GM23338 (cell line): ENCODE measurements at places on chromosomes 7 and 10.
A peak's percentile ranks its signal among the peaks of the same experiment; 100 is the strongest.

DNA sequence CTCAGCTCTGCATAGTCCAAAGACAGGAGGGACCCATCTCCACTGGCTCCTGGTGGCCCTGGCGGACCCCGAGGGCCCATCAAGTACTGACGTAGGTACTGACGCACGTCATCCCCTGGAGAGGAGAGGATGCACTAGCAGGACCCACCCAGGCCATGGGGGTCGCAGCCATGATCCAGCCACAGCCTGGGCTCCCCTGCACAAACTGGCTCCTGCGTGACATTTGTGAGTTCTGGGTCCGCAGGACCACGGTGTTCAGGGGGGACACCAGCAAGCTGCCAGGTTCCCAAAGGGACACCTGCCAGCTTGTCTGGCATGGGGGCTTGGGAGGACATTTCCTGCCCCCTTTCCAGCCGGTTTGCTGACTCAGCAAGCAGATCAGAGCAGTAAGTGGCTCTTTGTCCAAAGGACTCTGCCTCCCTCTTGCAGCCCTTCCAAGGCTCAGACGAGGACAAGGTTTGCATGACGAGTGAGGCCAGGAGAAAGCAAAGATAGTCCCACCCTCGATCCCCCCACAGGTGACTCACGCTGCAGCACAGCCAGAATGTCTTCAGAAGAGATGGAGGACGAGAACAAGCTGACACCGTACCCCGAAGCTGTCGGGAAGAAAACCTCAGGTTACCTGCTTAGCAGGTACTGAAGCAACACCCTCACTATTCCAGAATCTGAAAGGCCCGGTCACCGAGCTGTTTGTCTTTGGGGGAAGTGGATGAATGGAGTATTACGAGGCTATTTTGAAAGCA lies 49.0 kb downstream of the COL17A1 start:
- DNase-seq: no peak

DNA sequence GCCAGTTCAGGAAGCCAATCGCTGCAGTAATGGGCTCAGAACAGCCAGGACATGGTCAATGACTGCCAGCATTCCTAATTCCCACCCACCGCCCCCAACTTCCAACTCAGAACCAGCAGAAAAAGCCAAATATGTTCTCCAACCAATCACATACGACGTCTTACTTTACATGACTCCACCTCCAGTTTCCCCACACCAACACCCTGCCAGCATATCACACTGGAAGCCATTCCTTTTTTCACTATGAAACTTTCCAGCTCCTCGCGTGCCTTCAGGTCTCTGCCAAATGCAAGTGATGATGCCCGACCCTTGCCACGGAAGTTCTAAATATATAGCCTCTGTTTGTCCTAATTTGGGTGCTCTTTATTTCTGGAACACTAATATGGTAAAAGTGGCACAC lies 12.5 kb downstream of the NPS start:
- no peak for DNase-seq

DNA sequence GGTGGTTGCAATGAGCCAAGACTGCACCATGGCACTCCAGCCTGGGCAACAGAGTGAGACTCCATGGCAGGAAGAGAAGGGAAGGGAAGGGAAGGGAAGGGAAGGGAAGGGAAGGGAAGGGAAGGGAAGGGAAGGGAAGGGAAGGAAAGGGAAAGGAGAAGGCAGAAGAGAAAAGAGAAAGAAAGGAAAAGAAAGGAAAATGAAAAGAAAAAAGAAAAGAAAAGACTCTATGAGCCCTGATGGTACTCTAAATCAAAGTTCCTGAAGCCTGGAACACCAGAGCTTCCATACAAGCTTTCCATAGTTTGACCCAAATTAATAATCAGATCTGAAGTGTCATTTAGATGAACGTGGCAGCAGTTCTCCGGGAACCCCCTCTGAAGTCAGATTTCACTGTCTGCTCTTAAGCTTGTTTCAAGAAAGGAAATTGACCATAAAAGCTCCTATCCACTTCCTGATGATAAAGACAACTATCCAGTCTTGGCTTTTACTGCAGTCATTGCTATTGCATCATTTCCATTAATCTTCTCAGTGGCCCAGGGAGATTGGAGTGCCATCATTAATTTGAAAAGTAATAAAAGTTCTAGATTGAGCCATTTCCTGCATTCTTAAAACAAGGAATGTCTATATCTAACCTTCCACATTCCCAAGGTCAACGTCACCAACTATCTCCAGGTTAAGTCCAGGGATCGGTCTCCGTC lies 44.2 kb upstream of the FRMD4A start:
- no peak for DNase-seq

DNA sequence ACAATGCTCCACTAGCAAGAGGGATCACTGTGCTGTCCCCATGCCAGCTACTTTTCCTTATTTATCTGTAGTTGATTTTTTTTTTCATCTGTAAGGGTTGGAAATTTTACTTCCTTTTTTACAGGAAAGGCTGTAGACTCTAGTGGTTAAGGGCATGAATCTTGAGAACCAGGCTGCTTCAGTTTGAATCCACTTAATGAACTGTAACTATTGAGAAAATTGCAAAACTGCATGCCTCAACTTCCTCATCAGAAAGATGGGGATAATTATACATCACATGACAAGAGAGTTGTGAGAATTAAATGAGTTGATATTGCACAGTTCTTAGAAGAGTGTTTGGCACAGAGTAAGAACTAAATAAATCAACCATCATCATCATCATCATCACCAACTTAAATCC lies 106.4 kb upstream of the GSDME start:
- no peak for DNase-seq

DNA sequence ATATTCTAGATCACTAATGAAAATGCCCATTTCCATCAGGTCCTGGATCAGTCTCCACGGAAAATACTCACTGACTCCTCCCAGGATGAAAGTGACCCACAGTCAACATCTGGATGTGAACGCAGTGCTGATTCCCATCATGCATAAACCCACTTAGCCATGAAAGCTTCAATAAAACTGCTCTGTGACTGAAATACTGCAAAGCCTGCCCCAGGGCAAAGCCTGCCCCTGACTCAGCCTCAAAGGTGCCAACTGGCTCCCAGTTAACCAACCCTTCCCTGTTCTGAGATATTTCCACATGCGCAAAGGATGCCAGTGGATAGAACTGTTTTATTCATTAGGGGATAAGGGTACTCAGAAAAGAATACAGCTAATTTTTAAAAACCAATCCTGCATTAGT lies 24.0 kb downstream of the OSBPL3 start:
- DNase-seq: no peak

GRCh38 chr10:131703941-131704340 lies 196.9 kb upstream of the PPP2R2D start:
- no peak for DNase-seq

DNA sequence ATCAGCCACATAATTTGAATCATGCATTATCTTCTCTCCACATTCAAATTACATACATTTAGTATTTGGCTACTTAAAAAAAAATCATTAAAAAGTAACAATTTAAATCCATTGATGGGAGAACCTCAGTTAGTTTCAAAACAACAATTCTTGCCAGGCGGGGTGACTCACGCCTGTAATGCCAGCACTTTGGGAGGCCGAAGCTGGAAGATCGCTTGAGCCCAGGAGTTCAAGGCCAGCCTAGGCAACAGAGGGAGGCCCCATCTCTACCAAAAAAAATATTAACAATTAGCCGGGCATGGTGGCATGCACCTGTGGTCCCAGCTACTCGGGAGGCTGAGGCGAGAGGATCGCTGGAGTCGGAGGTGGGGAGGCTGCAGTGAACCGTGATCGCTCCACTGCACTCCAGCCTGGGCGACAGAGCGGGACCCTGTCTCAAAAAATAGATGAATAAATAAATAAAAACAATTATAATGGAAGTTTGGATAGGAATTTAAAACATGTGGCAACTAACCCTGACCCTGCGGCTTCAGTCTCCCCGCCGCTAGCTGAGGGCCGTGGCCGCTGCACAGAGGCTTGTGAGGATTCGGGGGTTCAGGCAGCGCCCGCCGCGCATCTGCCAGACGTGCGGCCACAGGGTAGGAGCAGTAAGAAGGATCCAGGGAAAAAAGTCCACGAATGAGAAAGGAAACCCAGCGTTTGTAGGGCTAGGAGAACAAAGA lies 1.1 kb upstream of the CSGALNACT2 start:
- DNase-seq: no peak

DNA sequence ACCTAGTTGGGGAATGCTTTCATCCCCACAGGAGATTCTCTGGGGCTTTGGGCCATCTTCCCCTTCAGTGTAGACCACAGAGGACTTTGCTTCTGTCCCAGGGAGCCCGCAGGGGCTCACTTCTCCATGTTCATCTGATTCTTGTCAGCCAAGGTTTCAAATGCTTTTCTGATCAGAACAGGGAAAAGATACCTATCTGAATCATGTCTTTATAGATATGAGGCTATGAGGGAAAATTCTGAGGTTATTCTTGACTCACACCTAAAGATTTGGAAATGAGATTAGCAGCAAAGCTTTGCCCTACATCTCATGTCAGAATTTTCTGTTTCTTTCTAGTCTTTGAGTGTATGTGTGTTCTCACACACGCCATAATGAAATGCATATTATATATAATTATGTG lies 53.3 kb downstream of the FIGNL1 start:
- DNase-seq: no peak

GRCh38 chr10:44513591-44513990 lies 128.7 kb upstream of the CXCL12 start:
- no peak for DNase-seq

DNA sequence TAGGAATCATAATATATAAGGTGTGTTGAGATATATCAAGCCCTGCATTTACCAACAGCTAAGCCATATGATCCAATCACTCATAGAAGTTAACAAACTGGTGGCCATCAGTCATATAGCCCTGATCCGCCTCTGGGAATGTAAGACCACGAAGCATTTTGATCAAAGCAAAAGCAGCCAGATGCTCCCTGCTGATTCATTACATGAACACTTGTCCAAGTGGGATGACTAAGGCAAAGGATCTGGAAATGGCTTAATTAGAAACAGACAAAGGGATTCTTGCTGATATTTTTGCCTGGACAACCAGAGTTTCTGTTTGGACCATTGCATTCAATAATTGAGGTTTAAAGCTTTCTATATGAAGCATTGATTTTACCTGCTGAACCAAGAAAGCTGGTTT lies 535.5 kb downstream of the GPAM start:
- no peak for DNase-seq

- DNase-seq: no peak
Observed at GRCh38 chr7:147523056-147523455, 1067.5 kb upstream of the C7orf33 start.

GRCh38 chr7:132406039-132406438 lies 170.2 kb downstream of the PLXNA4 start:
- DNase-seq: no peak

DNA sequence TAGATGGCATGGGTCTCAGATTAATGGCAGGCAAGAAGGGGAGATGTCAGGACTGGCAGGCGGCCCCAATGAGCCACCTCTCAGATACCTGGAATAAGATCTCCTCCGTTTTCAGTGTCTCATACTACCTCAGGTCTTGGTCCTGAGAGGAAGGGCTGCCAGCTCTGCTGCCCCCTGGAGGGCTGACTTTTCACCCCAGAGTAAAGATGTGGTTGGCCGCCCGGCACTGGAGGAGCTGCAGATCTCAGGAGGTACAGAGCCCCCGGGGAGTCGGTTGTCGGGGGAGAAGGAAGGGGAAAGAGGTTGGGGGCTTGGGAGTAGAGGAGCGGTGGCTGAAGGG lies 642 bp upstream of the COL13A1 start:
- DNase-seq: peak; percentile 87

DNA sequence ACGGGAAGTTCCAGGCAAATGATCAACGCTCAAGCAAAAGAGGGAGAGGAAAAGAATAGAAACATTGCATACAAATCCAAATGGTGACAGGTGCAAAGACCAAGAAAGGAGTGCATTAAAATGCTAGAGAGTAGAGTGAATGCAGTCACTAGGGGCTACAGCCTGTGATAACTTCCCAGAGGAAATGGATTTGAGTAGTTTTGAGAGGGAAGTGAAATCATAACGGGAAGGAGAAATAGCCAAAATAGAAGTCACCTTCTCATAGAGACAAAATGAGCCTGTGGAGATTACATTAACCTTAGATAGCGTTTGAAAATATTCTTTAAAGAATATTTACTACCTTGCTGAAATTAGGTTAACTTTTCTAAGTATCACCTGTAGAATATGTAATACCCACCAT lies 26.5 kb downstream of the NUP42 start:
- DNase-seq: no peak

DNA sequence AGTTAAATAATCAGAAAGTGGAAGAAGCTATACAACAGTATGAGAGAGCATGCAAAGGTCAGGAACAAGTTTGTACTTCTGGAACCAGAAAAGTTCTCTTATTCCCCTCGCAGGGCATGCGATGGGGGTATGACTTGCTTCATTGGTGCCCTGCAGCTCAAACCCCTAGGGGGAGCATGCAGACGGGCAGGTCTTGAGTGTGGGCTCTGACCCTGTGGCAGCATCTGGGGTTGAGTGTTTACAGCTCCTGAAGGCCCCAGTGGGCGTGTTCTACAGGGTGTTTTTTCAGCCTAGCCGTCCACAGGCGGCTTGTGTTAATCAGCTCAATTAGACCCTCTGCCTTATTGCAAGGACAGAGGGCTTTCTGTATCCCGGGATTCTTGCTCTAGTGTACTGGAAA lies 44.5 kb downstream of the KIF20B start:
- peak; percentile 23 for DNase-seq

DNA sequence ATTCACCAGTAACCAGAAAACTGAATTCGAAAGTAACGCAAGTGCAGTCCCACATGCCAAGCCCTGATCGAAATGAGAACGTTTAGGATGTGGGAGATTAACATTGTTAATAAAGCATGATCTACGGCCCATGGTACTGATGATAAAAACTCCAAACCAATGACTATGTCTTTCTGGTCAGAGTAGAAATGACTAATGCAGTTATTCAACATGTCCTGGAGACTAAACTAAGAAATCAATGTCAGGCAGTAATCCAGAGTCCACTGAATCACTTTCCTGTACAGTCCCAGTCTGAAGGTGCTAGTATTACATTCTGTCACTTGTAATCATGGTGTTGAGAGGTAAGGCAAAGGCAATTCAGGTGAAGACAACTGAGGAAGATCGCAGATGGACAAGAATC lies 14.4 kb downstream of the NPSR1 start:
- no peak for DNase-seq

- DNase-seq: no peak
Observed at GRCh38 chr10:59434463-59435321, 72.3 kb upstream of the FAM13C start.

DNA sequence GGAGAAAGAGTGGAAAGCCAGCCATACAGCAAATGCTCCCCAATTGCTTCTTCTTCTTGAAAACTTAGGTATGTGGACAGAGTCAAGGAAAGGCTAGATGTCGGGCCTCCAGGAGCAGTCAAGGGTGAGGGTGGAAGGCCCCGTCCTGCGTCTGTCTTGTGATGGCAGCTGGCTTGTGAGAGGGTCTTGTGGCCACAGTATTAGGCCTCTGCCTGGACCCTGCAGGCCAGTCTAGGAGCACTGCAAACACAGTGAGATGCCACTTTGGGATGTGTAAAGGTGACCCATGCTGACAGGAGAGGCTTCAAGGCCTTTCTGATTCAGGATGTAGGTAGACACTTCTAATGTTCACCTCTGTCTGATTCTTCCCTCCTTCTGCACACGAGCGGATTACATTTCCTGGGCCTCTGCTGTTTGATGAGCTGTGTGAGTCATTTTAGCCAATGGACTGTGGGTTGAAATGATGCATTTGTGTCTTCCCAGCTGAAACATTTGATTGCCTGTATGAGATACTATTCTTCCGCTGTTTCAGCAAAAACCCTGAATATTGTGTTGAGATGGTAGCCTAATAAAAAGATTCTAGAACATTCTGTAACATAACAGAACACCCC lies 135.4 kb downstream of the EMX2 start:
- no peak for DNase-seq
